Stimulated activated CD4-positive, alpha-beta T cell treated with anti-CD3 and anti-CD28 coated beads, Interleukin-1b, Interleukin-23, amount 100 ng/mL, for 1 hour (primary cell): ENCODE measurements at places on chromosomes 1 and 21.

- DNase-seq = no peak
Measured at GRCh38 chr1:66503841-66504470, 30.0 kb upstream of the SGIP1 start.

- DNase-seq = no peak
Measured at GRCh38 chr21:42775123-42775522, 104.2 kb downstream of the WDR4 start.

GRCh38 chr21:28294051-28294450, 698.6 kb downstream of the LTN1 start:
- no peak for DNase-seq

GRCh38 chr21:46124926-46125845, 27.3 kb downstream of the COL6A2 start:
- no peak for DNase-seq

- no peak for DNase-seq
Measured at GRCh38 chr1:213883618-213884017, 104.2 kb upstream of the PROX1 start.

DNA sequence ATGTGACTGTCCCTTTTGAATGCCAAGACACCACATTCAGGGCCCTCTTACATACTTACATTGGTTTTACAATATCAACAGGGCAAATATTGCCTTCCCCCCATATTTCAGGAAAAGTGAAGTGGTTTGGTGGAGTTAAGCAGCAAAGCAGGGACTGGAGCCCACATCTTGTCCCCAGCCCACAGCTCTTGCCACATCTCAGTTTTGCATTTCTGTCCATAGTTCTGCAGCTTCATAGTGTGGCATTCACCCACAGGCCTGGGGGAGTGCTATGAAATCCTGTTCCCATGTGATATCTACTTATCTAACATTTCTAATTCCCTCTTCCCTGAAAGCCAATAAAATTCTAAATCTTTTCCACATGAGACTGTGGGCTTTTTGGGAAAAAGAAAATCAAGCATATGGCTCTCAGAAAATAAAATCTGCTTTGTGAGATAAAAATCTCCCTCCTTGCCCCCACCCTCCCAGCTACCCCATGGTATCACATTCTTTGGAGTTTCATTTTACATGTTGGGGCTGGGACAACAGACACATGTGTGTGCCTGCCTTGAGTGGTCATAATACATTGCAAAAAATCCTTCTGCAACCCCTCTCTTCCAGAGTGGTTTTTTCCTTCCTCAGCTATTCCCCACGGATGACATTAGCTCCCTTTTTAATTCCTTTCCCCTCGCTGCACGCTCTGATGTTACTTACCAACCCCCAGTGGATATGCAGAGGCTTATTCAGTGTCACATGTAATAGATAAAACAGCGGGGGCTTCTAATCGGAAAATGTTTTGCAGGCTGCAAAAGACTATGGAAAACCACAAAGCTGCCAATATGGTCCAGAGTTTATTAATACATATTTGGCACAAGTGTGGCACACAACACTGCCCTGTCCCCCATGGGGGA, 20.5 kb upstream of the CD2 start:
- DNase-seq = no peak

DNA sequence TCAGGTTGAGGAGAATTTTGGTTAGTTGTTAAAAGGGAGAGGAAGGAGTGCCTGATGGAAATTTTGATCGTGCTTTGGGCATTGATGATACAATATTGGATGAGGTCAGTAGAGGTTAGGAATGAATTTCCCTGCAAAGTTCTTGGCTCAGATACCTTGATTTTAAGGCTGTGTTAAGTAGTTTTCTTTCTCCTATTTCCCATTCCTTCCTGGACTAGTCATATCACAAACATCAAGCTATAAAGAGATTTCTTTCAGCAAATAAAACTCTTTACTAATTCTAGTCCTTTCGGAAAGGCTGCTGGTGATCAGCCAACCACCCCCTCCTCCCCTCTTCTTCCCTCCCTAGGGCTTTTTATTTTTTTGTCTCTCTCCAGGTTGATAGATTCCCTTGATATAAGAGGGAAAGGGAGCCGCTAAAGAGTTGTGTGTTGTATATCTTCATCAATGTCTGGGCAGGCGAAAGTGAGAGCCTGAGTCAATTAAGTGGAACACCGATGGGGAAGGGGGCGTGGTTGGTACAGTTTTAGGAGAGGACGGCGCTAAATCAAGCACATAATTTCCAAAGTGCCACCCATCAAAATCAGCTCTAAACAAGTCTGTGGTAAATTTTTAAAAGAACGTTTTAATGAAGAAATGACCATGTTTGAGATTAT, 100.1 kb upstream of the PLXNA2 start:
- no peak for DNase-seq
